Right renal pelvis (tissue), 4 donors: ENCODE measurements at places on chromosomes 16 and 17. TPM values are rescaled to one million over a fixed set of nuclear protein-coding genes. Genes with fewer than 3 reads are reported as not detected.

- DNase-seq, result no peak
Measured at GRCh38 chr17:57166803-57167202, 81.8 kb downstream of the AKAP1 start.

DNA sequence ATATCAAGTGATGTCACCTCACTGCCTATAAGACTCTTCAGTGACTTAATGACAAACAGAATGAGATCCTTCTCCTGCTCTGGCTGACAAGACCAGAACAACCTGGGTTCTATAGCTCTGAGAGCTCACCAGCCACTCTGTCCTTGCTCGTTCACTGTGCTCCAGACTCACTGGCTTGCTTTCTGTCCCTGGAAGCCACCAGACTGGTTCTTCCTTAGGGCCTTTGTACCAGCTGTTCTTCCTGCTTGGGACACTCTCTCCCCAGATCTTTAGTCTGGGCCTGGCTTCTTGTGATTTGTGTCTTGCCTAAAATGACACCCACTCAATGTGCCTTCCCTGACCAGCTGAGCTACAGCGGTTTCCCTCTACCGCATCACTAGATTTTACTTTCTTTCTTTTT, 76.1 kb downstream of the FTO start:
- no peak for DNase-seq

TMC6 gene
- 19.0 TPM for polyA plus RNA-seq

DNA sequence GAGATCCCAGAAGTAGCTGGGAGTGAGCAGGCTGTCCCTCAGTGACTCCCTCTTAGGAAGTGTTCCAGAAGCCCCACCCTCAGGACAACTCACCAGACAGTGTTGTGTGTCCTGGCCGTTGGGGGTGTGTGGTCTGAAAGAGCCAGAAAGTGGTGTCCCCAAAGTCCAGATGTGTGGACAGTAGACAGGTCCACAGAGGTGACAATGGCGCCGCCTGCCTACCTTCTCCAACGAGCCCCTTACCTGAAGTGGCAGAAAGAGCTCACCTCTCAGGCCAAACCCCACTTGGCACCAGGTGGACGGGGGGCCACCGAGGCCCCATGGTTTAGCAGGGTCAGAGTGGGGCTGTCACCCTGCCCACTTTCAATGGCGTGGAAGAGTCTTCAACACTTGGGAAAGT, 19.9 kb downstream of the C17orf100 start:
- no peak for DNase-seq

- DNase-seq, result no peak
Measured at GRCh38 chr17:7233701-7234082, 625 bp downstream of the DVL2 start.

DNA sequence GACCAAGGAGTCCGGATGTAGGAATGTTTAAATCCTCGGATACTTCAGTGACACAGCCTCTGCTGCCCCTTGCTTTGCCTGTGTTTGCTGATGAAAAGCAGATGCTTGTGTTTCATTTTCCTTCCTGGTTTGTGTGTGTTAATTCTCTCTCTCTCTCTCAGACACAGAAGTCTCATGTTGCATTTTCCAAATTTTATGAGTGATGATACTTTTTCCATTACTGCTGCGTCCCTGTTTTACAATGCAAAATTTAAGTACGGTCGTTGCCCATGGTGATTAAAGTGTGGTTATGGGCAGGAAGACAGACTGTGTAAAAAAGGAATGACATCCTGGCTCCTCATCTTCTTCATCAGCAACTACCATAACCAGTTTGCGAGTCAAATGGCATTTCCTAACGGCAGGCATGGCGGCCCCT, 5.7 kb downstream of the RMI2 start:
- no peak for DNase-seq

DNA sequence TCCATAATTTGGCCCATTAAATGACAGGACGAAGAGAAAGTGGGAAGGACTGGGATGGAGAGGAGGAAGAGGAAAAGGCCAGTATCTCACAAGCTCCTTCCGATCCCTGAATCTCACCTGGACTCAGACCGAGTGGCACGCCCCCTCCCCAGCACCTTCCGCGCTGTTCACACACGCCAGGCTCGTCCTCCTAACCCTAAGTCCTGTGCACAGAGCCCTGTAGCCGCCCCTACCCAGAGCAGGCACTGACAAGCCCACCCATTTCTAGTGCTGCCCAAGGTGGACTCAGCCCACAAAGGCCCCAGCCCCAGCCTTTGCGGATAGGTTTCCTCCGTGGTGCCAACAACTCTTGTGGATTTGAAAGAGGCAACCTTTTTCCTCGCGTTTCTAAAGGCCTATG, 9.2 kb downstream of the HS3ST3B1 start:
- no peak for DNase-seq

IL32 gene
- 35.5 TPM for polyA plus RNA-seq

PIK3R5 gene
- polyA plus RNA-seq, result 0.94 TPM

C16orf82 gene
- polyA plus RNA-seq, result not detected

DNA sequence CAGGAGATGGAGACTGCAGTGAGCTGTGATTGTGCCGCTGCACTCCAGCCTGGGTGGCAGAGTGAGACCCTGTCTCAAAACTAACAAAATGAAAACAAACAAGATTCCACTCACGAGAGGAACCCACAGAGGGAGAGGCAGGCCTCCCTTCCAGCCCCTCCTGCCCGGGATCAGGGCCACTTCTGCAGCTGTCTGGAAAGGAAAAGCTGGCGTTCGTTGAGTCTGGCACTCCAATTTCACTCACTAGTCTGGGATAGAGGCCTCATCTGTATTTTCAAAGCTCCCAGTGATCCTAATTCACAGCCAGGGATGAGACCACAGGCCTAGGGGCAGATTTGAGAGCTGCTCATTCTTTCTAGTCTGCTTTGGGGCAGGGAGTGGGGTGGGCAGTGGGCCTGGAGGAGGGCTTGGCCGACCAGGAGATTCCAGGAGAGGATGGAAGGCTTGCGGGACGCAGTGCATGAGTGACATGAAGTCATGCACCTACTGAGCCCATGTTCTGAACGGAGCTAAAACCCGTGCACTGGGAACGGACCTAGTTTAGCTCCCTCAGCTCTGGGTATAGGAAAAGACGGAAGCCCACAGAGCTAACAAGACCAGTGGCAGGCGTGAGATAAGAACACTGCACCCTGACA, 54.0 kb downstream of the COTL1 start:
- DNase-seq, result no peak

DNA sequence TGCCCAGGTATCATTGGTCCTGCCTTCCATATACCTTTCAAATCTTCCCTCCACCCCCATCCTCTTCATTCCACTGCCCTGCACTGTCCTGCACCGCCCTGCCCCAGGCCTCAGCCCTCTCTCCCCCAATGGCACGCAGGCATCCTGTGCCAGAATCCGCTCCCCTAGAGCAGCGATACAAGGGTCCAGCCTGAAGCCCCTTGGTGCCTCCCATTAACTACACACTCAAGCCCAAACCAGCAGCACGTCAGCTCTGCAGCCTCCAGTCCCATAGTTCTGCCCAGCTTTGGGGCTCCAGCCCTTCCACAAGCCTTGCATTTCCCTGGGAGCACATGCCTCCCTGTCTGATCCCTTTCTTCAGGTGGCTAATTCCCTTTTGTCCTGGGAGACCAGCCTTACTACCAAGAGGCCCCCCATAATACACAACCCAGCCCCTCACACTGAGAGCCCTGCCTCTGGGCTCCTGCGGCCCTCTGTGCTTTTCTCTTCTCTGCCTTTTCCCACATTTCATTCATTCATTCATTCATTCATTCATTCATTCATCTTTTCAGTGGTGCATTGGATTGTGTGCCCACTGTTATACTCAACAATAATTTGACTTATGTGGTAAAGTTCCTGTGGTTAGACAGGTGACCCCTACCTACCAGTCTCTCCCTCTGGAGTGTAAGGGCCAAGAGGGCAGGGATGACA, 26.8 kb upstream of the DLX3 start:
- DNase-seq, result no peak

- DNase-seq, result no peak
Measured at GRCh38 chr16:88380619-88381018, 2.1 kb upstream of the ZNF469 start.

DNA sequence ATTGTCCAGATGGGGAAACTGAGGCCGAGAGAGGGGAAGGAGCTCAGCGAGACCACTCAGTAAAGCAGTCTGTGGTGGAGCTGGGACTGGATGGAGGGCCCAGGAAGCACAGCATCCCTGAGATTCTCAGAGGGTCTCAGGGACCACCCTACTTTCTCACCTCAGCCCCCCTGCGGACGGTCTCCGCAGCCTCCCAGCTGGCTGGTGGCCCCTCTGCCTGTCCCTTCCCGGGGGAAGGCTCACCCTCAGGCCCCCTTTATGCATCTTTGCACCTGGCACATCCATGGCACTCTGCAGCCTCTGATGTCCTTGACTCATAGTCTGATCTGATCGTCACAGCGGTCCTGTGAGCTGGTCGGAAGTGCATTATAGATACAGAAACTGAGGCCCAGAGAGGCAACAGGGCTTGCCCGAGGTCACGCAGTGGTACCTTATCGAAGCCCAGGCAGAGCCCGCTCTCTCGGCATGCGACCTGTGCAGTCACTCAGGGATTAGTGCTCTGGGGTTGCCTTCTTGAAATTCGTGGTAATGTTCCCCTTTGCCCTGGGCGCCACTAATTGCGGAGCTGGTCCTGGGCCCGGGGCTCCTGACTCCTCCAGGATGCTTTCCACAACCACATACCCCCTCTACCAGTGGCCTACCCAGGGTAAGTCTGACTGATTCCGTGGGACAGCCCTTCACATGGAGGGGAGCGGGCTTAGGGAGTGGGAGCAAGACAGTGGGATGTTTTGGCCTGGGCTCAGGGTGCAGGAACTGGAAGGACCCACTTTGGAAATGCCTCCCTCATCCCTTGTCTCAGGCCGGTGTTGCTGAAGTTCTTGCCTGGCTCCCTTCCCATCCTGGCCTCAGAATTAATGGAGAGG, 24.4 kb downstream of the RAB11FIP4 start:
- DNase-seq, result no peak

DNA sequence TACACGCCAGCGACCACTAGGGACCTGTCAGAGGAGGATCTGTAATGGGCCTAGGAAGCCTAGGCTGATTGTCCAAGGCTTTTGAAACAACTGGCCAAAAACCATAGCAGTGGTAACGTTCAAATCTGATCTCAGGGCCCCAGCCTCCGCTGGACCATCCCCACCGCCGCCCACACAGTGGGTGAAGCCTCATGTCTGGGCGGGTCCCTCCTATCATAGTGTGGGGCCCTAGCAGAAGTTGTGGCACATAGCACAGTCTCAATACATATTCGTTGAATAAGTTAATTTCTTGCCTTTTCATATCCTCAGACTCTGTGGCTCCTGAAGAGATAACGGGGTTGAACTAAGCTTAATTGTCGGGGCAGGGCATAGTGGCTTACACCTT, 818 bp downstream of the DPH1 start:
- DNase-seq, result no peak

GRCh38 chr17:1937461-1937860, 87.7 kb downstream of the RTN4RL1 start:
- DNase-seq, result no peak

DNA sequence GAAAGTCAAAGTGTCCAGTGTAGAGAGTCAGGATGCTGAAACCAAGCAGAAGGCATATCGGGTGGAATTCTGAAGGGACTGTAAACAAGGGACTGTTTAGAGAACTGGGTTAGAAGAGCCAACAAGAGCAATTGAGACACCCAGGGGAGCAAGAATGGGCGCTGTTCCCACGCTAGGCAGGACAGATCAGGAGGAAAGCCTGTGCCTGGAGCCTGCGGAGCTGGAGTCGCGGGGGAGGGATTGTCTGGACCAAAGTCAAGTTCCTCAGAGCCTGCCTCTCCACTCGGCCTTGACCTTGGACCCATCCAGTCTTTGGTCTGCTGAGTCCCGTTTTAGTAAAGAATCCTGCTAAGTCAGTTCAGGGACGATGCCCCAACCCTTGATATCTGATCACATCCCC, 14.7 kb upstream of the KLHL36 start:
- no peak for DNase-seq

GRCh38 chr17:69093279-69093789, 32.6 kb upstream of the ABCA9 start:
- no peak for DNase-seq

DNA sequence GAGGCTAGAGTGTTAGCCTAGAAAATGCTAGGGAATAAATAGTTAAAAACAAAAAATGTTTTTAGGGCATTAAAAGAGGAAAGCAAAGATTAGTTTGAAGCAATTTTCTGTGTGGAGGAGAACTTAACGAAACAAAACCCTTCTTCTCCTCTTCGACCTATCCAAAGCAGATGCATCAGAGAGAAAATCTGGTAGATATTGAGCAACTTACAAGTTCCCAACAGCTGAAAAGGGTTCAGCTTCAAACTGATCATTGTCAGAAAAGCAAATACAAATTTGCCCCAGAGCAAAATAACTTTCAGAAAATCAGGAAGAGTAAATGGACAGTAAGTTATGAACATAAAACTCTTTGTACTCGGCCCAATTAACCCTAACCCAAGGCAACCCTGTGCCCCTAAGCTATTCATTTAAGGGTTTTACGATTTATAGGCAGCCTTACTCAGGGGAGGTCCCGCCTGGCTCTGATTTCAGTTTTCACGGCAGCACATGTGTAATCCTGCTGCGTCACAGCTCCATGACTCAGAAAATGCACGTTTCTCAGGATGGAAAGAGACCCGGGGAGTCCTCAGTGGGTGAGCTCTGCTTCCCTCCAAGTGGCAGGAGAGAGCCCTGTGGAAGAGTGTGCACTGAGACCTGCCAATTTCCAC, 405.7 kb upstream of the SALL1 start:
- no peak for DNase-seq

DNA sequence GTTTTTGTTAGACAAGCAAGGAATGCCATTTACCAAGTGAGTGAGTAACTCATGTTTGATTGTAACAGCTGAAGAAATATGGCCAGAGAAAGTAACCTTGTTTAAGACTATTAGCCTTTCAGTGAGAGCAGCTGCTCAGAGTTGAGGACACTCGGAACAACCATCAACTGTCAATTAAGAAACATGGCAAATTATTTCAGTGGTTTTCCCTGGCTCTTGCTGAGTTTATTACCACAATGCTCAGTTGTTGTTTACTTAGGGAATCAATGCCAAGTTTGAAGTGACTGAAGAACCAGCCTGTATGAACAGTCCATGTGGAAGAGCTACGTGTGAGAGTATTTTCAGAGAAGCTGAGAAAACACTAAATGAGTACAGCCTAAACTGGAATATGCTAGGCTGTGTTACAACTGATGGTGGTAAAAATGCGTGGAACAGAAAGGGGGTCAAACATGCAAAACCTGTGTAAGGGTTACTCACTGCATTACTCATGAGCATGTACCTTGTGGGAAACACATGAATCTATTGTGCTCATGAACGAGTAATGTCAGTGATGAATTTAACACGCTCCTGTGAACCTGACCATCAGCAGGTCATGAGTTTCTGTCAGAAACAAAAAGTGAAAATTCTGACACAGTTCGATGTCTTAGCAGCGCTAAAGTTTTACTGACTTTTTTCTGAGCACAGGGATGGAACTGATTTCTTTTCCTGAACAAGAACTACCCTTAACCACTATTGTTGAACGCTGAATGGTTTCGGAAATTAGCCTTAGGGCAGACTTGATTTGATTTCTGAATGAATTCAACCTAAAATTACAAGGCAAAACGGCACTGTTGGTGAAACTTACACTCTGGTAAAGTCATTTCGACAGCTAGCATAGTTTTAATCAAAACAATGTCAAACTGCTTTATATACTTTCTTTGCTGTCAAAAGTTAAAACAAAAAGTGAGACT, 33.5 kb downstream of the GNA13 start:
- DNase-seq, result no peak
